ENCODE measurements at places on chromosomes 5 and 9.

GRCh38 chr9:70205366-70206020 lies 53.3 kb upstream of the SMC5 start:
- no peak for DNase-seq

DNA sequence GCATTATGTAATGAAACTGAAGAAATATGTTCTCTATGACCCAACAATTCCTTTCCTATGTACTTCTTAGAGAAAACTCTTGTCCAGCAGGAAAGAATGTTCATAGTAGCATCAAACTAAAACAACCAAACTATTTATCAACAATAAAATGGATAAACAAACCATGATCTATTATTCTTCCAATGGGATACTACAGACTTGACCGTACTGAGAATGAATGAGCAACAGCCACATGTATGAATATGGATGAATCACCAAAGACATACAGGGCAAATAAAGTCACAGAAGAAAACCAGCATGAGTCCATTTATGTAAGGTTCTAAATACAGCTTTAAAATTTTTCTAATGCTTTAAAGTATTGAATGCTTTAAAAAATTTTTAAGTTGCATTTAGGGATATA lies 73.6 kb upstream of the SUSD1 start:
- no peak for DNase-seq

DNA sequence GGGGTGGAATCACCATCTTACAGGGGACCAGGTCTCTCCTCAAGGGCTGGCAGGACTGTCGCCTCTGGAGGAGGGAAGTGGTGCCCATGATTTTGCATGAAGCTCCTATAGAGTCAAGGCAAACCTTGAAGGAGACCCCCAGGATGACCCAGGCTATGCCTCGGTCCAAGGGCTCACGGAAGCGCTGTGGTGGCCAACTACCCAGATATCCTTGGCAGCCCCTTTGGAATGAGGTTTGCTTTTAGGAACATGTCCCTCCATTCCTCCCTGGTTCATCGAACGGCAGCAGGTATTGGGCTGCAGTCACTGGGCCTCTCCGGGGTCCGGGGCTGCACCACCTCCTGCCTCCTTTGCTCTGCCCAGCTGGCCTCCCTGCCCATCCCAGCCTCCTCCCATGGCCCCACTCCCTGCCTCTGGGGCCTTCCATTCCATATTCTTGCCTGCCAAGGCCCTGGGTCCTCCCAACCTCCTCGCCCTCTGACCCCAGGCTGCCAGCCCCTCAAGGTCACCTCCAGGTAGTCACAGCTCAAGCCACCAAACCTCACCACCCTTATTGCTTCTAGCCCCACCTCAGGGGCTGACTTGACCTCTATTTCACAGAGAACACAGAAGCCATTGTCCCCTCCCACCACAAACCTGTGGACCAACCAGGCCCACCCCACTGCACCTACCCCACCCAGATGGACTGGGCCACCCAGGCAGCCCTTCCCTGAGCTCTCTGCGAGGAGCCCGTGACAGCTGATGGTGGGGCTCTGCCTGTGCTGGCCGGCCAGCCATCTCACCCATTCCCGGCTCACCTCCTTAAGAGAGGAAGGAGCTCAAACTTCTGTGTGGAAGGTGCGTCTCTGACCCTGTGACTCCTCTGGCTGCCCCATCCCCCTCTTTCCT lies 3.6 kb upstream of the IL3 start:
- no peak for DNase-seq

DNA sequence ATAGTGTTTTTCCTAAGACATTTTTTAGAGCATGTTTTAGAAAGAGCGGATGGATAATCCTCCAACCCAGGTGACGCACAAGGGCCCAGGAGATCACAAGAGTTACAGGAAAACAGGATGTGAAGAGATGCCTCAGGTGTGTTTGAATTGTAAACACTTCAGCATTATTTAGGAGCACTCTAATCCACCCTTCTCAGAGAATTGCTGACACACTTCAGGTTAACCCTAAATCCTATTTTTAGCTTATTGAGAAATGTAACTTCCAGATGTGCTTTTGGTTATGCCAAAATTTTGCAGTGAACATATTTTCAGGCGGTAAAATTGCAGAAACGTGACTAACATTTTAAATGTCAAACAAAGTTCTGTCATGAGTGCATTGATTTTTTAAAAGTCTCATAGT lies 755.4 kb upstream of the CTNND2 start:
- DNase-seq, result no peak

- DNase-seq, result peak; percentile 74
Observed at GRCh38 chr5:73215891-73216610, 43.1 kb downstream of the TMEM174 start.

All from tibial nerve (tissue), 4 donors.